Lung (tissue), 17 donors: ENCODE measurements at places on chromosomes 2 and 18. TPM values are rescaled to one million over a fixed set of nuclear protein-coding genes. Genes with fewer than 3 reads are reported as not detected.

TMEM178A gene
- total RNA-seq, result 4.0 TPM

ALPI gene
- total RNA-seq, result not detected

DSG3 gene
- total RNA-seq, result not detected

VWA3B gene
- 29.2 TPM for total RNA-seq

CD302 gene
- 89.8 TPM for total RNA-seq

CHRNG gene
- total RNA-seq, result not detected

CFAP221 gene
- total RNA-seq, result 63.5 TPM

SEPTIN2 gene
- 337 TPM for total RNA-seq

PLB1 gene
- 8.0 TPM for total RNA-seq

KDSR gene
- 62.1 TPM for total RNA-seq

CAPN13 gene
- 8.6 TPM for total RNA-seq

ICOS gene
- 3.1 TPM for total RNA-seq

APOB gene
- total RNA-seq, result 1.7 TPM

NEMP2 gene
- 3.4 TPM for total RNA-seq

OBSL1 gene
- total RNA-seq, result 75.2 TPM

AGAP1 gene
- 39.4 TPM for total RNA-seq

FLACC1 gene
- total RNA-seq, result 8.6 TPM

SF3B1 gene
- total RNA-seq, result 432 TPM

VRK2 gene
- total RNA-seq, result 14.9 TPM

C1GALT1C1L gene
- 0.40 TPM for total RNA-seq

CFC1 gene
- not detected for total RNA-seq

NXPH2 gene
- not detected for total RNA-seq

LDLRAD4 gene
- 62.4 TPM for total RNA-seq

TSPYL6 gene
- not detected for total RNA-seq

EML6 gene
- total RNA-seq, result 5.1 TPM

MARCO gene
- 20.3 TPM for total RNA-seq

SULT1C2 gene
- 20.5 TPM for total RNA-seq

IGFBP5 gene
- 196 TPM for total RNA-seq

SERPINB4 gene
- 0.34 TPM for total RNA-seq

LBX2 gene
- 1.9 TPM for total RNA-seq

SH3BP4 gene
- 20.6 TPM for total RNA-seq

NYAP2 gene
- total RNA-seq, result 1.6 TPM

MBOAT2 gene
- 72.9 TPM for total RNA-seq

SPC25 gene
- total RNA-seq, result 2.1 TPM

TAF4B gene
- 2.3 TPM for total RNA-seq

TRABD2A gene
- total RNA-seq, result 3.1 TPM

ATP8B1 gene
- total RNA-seq, result 26.6 TPM

DPP4 gene
- 27.7 TPM for total RNA-seq

FAP gene
- 24.6 TPM for total RNA-seq

ITGB6 gene
- total RNA-seq, result 46.3 TPM

ALMS1 gene
- 58.0 TPM for total RNA-seq

CNDP1 gene
- total RNA-seq, result not detected

TRIM54 gene
- 0.09 TPM for total RNA-seq

CIAO1 gene
- 74.3 TPM for total RNA-seq

FEV gene
- total RNA-seq, result not detected

GAD1 gene
- 0.80 TPM for total RNA-seq

ZSCAN30 gene
- total RNA-seq, result 42.6 TPM

CRYBA2 gene
- not detected for total RNA-seq

LRP1B gene
- 0.28 TPM for total RNA-seq

FHOD3 gene
- 7.4 TPM for total RNA-seq

CNGA3 gene
- 0.23 TPM for total RNA-seq

C2orf78 gene
- not detected for total RNA-seq

NT5C1B gene
- total RNA-seq, result not detected

OTOS gene
- total RNA-seq, result not detected

ST6GAL2 gene
- 0.95 TPM for total RNA-seq
